ENCODE measurements at places on chromosomes 1 and 21.

- no peak for DNase-seq
Observed at GRCh38 chr1:233614173-233614742, 352 bp downstream of the KCNK1 start.

DNA sequence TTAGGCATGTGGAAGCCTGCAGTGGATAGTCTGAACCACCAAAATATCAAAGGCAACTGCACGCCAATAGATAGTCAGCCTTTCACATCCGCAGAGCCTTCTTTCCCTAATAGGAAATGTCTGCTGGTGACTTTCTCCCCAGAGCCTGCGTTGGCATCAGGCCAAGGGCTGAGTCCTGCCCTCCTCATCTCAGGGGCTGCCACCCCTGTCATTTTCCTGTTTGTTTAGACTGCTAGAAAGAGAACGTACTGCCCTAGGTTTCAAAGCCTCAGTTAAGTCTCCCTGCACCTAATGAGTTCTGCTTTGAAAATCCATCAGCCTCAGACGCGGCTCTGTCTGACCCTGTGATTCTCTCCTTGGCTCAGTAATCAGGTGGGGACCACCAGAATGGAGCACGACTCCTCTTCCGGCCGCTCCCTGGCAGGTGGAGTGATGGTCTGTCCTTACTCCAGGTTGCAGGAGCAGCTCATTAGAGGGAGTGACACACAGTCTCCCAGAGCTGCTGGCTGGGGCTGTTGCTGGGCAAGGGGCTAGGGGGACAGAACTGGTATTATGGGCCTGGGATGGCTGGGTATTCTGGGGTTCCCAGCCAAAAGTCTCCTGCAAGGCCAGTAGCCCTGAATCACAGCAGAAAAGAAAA is 27.3 kb downstream of the STUM start:
- no peak for DNase-seq

- DNase-seq = no peak
Observed at GRCh38 chr1:183100361-183100974, 77.2 kb downstream of the LAMC1 start.

- no peak for DNase-seq
Observed at GRCh38 chr1:198788561-198789064, 149.8 kb downstream of the PTPRC start.

GRCh38 chr1:43954036-43954435 is 7.3 kb downstream of the IPO13 start:
- DNase-seq = no peak

GRCh38 chr21:39047046-39047445 is 136.2 kb downstream of the PSMG1 start:
- DNase-seq = no peak

- no peak for DNase-seq
Observed at GRCh38 chr1:46493316-46494032, 3.8 kb downstream of the DMBX1 start.

GRCh38 chr1:201397675-201398074 is 1.4 kb downstream of the LAD1 start:
- DNase-seq = no peak

- DNase-seq = no peak
Observed at GRCh38 chr1:9033363-9033762, 7.1 kb upstream of the SLC2A7 start.

DNA sequence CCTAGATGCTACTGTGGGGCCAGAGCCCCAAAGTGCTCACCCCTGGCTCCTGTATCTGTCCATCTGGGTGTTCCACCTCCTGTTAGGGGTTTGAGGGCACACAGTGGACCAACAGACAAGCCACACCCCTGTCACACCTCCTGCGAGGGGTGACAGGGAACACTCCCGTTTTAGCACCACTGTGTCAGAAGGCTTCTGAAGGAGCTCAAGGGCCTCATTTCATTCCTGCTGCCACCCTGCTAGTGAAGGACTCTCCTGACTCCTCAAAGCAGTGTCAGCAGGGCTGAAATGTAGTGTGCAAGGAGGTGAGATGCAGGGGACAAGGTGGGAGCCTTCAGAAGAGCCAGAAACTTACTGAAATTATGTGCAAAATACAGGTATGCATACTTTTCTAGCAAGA is 174.6 kb downstream of the GPATCH2 start:
- DNase-seq = no peak

- peak; percentile 21 for DNase-seq
Observed at GRCh38 chr1:240737298-240737697, 125.3 kb upstream of the GREM2 start.

- no peak for DNase-seq
Observed at GRCh38 chr1:244371242-244372141, 80.2 kb downstream of the ADSS2 start.

- DNase-seq = no peak
Observed at GRCh38 chr1:85244271-85245061, 15.0 kb downstream of the C1orf52 start.

DNA sequence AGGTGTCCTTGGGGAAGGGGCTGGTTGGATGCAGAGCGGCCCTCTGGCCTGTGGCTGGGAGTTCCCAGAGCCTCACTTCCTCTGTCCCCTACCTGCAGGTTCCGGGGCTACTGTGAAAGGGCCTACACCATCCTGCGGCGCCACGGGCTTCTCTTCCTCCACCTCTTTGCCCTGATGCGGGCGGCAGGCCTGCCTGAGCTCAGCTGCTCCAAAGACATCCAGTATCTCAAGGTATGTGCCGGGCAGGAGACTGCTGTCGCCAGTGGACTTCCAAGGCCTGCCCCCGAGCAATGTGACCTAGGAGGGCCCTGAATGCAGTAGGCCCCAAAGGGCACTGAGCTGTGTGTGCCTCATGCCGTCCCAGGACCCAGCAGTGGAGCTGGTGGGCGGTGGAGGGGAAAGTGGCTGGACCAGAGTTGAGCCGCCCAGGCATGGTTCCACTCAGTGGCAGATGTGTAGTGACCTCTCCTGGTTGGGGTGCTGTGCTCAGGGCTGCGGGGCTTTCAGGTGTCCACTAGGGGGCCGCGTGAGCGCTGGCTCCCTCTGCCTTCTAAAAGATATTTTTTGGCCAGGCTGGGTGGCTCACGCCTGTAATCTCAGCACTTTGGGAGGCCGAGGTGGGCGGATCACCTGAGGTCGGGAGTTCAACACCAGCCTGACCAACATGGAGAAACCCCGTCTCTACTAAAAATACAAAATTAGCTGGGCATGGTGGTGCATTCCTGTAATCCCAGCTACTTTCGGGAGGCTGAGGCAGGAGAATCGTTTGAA is 73.4 kb downstream of the PIK3CD start:
- peak; percentile 33 for DNase-seq

DNA sequence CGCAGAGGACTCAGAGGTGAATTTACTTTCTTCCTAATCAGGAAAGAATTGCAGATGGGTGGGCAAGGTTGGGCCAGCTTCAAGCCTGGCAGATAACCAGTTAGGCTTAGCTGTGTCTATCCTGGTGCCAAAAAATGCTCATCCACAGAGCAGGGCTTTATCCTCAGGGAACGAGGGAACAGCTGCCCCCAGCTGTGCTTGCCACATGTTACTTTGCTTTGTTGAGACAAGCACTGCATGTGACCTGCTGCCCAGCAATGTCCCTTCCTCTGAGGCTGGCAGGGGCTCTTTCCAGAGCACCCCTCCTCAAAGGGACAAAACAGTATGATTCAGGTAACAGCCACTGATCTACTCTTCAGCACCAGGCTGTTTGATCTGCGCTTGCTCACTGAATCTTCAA is 505.1 kb upstream of the USP24 start:
- DNase-seq = peak; percentile 80

GRCh38 chr1:231027136-231027925 is 12.7 kb downstream of the FAM89A start:
- no peak for DNase-seq
